CD4-positive, alpha-beta T cell treated with Interleukin-10 for 1 hour (primary cell): ENCODE measurements at places on chromosomes 4 and X.
A peak's percentile ranks its signal among the peaks of the same experiment; 100 is the strongest.

GRCh38 chrX:149527705-149528104, 13.1 kb upstream of the EOLA1 start:
- DNase-seq = peak; percentile 78

- no peak for DNase-seq
These were observed 760 bp downstream of the TRMT2B start for GRCh38 chrX:101051153-101051548.

DNA sequence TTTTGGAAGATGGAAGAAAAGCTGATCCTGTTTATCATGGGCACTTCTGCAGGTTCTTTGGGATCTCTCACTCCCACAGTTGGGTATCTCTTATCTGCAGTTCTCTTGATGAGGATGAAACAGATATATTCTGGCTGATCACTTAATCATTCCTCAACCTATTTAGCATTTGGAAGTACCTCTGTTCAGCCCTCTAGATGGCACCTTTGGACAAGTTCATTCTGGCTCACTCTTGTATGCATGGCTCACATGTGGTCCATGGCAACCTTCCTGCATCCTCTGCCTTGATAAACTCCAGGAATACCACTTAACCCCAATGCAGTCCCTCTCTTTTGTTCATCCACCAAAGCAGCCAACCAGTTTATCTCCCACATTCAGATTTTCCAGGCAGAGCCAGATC, 74.2 kb downstream of the SMARCA5 start:
- DNase-seq = no peak

DNA sequence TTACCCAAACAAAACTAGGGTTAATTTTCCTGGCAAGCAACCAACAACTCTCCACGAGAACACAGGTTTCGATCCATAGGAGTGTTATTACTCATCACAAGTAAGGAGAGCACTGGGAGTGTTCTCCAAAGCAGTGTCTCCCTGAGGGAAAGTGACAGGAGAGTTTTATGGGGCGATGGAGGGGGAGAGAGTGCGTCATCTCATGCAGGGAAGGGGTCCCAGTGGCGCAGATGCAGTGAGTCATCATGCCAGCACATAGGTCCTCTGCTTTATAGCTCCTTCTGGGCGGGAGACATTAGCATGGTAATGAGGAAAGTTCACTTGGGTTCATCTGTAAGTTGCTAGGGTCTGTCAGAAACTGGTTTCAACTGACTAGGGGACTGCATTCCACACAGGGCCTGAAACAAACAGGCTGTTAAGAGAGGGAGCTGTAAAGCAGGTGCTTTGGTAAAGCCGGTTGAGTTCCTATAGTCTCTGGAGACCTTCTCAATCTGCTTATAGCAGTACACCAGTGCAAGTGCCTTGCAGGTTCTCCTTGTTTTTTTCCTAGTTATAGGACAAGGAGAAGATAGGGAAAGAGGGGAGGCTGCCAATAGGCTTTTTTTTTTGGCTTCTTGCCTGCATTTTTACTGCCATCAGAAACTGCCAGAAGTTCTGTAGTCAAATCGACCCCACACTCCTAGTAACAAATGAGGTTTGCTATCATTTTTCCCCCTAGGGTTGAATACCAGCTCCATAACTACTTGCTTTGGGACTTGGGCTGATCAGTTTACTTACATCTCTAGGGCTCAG, 12.8 kb upstream of the BOD1L1 start:
- DNase-seq = no peak

DNA sequence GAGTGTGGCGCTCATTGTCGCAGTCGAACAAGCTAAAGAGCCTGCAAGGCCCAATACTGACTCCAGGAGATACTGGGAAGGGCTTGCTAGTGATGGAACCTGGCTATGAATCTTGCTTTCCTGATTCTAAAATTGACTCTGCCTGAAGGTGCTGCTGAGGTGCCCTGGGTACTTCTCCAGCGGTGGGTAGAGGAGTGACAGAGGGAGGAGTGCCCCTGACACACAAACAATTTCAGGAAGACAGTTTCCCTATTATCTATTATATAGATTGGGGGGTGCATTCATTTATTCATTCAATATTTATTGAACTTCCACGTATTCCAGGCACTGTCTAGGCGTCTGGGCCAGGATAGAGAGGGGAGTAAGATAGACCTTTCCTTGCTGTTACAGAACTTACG, 339.2 kb upstream of the GATB start:
- no peak for DNase-seq

GRCh38 chr4:2761035-2761923, 5.1 kb upstream of the TNIP2 start:
- no peak for DNase-seq

GRCh38 chrX:11269006-11269405, 24.2 kb upstream of the AMELX start:
- no peak for DNase-seq

GRCh38 chr4:138977524-138977923, 38.1 kb upstream of the NOCT start:
- no peak for DNase-seq

- DNase-seq = no peak
These were observed 2135.9 kb downstream of the ARAP2 start for GRCh38 chr4:34108391-34108790.

GRCh38 chr4:128573781-128574508, 235.6 kb upstream of the JADE1 start:
- no peak for DNase-seq
